ENCODE measurements at places on chromosomes 2 and 18.

GRCh38 chr2:79936715-79937114 is 367.8 kb downstream of the LRRTM1 start:
- DNase-seq, result no peak

DNA sequence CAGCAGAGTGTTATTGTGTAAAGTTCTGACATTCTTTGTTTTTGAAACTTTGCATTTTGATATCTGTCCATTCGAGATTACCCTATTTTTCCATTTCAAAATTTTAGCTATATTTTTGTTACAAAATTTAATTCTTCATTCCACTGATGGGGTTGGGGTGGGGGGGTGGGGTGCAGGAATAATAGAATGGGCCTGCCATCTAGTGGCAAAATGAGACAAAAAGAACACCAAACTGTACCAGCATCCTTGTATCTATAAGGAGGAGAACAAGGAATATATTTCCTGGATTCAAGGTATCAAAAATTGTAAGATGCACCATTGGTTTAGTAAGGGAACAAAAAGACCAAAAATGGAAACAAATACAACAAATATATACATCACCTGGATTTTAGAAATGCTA is 27.9 kb upstream of the TTR start:
- no peak for DNase-seq

DNA sequence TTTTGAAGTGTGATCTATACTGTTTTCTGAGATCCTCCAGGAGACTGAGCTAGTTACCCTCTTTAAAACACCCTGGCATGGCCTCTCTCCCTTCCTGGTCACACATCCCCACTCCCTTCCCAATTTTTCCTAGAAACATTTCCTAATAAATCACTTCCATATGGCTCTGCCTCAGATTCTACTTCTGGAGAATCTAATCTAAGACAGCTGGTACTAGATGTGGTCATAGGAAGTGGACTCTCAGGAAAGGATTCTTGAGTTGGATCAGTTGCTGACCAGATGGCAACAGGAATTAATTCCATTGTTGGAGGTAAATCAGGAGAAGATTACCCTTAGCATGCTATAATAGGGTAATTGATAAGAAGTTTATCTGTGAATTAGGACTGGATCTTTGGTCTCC is 310.5 kb downstream of the SATB2 start:
- no peak for DNase-seq

- no peak for DNase-seq
Observed at GRCh38 chr18:24968238-24968775, 383.7 kb downstream of the ZNF521 start.

GRCh38 chr18:45335282-45336043 is 279.8 kb upstream of the SLC14A2 start:
- DNase-seq, result no peak

DNA sequence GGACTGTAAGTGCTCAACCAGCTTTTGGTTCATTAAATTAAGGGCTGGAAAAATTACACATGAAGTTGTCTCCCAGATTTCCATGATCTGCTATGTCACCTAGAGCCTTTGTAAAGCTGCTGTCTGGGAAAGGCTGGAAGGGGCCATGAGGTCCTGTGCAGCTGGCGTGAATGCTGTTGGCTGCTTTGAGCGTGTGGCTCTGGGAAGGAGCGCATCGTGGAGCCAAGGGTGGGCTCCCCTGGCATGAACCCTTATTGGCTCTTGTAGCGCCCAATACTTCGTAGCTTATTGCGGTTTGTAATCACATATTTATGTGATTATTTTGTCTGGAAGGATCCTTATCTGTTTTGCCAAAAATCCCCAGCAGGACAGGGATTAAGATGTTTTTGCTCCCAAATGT is 70.5 kb upstream of the LMAN1 start:
- no peak for DNase-seq

- peak; percentile 27 for DNase-seq
Observed at GRCh38 chr18:32918692-32919250, 145.9 kb upstream of the KLHL14 start.

- DNase-seq, result no peak
Observed at GRCh38 chr2:168956392-168956791, 55.3 kb downstream of the G6PC2 start.

- DNase-seq, result peak; percentile 45
Observed at GRCh38 chr2:127953128-127953718, 67.5 kb upstream of the AMMECR1L start.

DNA sequence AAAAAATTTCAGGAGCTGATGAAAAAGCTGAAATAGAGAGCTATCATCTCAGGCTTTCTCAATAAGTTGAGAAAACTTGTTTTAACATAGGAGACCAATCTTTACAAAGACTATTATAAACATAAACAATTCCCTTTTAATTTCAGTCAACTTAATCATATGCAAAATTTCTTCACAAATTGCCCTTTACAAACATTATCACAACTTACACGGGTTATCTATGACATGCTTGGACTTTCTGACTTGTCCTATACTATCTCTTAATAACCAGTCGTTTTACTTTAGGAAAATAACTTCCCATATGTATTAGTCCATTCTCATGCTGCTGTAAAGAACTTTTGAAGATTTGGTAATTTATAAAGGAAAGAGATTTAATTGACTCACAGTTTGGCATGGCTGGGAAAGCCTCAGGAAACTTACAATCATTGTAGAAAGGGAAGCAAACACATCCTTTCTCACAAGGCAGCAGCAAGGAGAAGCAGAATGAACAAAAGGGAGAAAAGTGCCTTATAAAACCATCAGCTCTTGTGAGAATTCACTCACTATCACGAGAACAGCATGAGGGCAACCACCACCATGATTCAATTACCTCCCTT is 1583.7 kb upstream of the CELF4 start:
- no peak for DNase-seq

DNA sequence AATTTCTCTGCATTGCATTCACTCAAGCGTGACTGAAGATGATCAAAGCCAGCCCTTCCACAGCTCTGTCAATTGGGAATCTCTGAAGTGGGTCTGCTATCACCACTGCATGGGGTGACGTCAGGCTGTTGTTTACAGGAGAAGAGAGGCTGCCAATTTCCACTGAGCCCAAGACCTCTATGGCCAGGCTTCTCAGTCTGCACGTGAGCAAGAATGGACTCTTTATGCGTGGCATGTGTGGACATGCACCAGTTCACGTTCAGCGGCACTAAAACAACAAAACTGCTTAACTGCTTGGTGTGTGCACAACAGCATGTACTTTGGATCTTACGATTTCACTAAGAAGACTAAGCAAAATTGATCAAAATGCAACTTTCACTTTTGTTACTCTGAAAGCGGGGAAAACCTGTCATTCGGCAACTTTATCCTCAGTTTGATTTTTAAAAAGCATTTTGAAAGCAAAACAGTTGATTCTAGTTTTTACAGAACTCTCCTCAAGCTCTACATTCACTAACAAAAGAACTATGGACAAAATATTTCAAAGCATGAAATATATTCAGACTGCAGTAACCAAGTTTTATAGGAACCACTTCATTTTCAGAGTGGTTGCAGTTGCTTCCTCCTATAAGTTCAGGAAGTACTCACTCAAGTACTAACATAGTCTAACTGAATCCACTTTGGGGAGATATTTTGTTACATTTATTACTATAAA is 77.0 kb upstream of the SERTAD2 start:
- DNase-seq, result peak; percentile 74

DNA sequence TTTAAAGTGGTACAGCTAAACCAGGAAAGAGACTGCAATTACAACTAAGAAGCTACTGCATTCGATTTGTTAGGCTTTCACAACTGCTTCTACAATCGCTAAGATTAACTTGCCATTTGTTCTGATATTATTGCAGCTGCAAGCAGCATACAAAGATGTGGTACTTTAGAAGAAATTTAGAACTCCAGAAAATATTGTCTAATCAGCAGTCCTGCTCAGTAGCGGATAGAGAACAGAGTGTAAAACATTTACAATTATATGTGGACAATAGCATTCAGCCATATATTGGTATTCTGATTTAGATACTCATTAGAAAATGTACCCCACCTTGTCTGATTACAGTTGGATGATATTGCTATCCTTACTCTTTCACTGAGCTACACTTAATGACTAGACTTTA is 265.3 kb downstream of the DCC start:
- no peak for DNase-seq

- DNase-seq, result no peak
Observed at GRCh38 chr2:181861379-181861778, 30.2 kb upstream of the ITPRID2 start.

DNA sequence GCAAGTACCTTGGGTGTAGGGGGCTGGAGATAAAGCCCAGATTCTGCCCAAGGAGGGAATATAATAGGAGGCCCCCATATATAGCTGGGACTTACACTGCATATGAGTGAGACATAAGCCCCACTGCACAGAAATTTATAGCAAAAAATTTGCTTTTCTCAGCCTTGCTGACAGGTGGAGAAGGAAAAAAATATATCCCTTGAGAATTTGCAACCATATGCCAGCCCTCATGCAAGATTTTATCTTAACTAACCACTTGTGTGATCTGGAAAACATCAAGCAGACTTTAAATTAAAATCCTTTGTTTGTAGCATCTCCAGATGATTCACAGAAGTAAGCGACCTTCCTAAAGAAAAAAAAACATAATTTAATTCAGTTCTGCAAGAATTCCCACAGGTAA is 288.2 kb downstream of the BCL2 start:
- no peak for DNase-seq

DNA sequence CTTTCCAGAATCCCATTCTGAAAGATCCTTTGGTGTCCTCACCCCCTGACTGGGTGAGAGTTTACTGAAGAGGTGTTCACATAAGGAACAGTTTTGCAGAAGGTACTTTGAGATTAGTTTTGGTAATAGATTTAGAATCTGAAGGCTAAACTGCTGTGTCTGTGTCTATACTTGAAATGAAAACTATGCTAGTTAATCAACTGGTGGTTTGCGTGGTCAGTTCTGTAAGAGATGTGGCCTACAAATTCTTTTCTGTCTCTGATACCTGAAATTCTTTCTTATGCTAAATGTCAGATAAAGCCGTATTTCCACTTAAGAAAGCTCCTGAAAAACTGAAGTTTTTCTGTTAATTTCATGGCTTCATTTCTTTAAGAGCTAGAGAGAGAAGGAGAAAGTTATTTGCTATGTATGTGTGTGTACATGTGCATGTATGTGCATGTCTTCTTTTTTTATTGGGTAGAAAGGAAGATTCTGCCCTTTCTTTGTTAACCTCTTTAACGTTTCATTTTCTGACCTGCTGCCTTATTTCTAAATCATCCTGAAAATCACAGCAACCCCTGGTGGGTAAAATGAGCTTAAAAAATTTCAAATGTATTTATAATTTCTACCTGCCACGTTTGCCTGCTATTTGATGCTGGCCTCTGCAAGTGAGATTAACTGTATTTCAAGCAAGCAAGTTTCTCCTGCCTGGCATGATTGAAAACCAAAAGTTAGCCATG is 552.0 kb upstream of the NRP2 start:
- no peak for DNase-seq

DNA sequence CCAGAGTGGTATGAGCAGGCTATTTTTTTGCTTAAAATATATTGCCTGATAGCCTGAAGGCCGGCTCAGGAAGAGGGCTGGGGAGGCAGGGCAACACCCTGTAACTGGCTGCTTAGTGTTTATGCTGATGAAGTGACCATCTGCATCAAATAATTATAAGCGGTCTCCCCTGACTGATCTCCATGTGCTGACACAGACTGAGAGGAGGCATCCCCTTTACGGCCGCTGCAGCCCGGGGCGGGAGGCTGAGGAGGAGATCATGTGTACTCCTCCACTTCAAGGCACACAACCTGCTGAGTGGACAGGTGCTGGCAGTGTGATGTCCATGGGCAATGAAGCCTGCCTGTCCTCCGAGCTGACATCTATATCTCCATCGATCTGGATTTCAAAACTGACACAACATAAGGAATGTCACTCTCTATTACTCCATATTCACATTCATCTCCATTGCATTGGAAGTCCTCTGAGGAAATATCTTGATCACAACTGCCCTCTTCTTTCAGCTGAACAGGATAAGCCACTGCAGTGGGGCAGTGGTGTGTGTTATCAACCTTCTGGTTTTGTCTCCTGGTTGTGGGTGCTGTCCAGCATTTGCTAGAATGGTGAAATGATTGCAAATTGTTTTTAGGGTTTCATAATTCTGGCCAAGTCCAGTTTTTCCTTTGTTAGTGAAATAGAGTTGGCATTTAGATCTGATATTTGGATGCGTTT is 143.5 kb downstream of the AQP4 start:
- DNase-seq, result no peak

GRCh38 chr18:3821524-3821923 is 371.6 kb downstream of the TGIF1 start:
- DNase-seq, result no peak
